HAP-1 (cell line): ENCODE measurements at places on chromosomes 11 and 22.

GRCh38 chr22:44383652-44384562 lies 71.2 kb upstream of the SHISAL1 start:
- DNase-seq: no peak

DNA sequence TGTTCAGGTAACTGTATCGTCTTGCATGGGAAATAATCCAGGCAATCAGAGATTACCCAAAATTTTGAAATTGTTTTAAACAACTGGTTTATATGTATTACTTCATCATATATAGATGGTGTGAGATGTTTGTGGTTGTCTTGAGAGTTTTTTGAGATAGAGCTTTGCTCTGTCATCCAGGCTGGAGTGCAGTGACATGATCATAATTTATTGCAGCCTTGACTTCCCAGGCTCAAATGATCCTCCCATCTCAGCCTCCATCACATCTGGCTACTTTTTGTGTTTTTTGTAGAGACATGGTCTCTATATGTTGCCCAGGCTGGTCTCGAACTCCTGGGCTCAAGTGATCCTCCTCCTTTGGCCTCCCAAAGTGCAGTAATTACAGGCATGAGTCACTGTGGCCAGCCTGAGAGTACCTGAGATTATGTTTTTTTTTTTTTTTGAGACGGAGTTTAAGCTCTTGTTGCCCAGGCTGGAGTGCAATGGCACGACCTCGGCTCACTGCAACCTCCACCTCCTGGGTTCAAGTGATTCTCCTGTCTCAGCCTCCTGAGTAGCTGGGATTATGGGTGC lies 11.5 kb downstream of the CTNND1 start:
- no peak for DNase-seq

- DNase-seq: no peak
Measured at GRCh38 chr11:92267278-92267677, 42.7 kb downstream of the FAT3 start.

- DNase-seq: no peak
Measured at GRCh38 chr22:32644252-32645100, 157.0 kb upstream of the TIMP3 start.

DNA sequence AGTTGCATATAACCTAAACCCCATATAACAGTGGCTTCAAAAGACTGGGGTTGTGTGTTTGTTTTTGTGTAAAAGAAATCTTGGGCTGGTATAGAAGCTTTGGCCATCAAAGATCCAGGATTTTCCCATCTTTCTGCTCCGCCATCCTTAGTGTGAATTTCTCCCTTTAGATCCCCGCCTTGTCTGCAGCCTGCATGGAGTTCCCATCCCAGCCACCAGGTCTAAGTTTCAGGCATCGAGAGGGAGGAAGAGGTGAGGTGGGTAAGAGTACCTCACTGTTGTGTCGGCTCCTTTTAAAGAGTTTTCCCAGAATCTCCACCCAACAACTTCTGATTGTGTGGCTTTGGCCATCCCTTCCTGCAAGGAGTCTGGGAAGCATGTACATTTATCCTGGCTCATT lies 195.5 kb upstream of the SORL1-AS1 start:
- no peak for DNase-seq

GRCh38 chr11:2375341-2375853 lies 1.7 kb upstream of the CD81 start:
- no peak for DNase-seq

DNA sequence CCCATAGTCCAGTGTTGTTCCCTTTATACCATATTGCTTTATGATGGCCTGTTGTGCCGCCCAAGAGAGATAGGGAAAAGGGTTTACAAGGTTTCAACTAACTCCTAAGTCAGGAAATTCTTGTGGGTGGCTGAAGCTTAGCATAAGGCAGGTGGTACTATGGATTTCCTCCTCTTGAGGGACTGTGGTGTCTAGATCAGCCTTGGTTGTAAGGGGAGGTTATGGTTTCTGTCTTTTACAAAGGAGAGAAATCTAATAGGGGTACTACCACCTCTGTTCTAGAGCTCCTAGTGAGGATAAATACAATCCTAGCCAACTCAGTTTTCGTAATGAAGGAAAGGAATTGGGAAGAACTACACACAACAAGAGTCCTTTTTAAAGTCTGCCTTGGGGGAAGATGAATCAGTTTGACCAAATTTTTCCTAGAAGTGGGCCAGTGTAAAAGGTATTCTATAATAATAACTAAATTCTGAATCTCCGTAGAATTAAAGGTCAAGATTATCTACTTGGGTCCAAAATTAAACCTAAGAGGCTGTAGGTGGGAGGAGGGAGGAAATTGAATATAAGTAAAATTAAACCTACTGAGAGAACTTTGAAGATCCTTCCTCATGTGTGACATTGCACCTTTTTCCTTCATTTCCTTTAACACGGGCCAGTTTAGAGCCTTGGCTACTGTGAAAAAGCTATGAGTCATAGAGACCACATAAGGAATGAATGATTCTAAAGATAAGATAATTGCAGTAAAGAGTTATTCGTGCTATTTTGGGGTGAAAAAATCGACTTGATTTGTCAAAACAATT lies 17.2 kb downstream of the DLAT start:
- no peak for DNase-seq

GRCh38 chr22:23806837-23807236 lies 20.1 kb downstream of the SMARCB1 start:
- no peak for DNase-seq

GRCh38 chr22:38460426-38460840 lies 5.4 kb upstream of the KCNJ4 start:
- DNase-seq: no peak

- peak; percentile 35 for DNase-seq
Measured at GRCh38 chr11:78085972-78086371, 6.3 kb upstream of the NDUFC2 start.

GRCh38 chr11:72373163-72373562 lies 61.2 kb downstream of the CLPB start:
- no peak for DNase-seq

DNA sequence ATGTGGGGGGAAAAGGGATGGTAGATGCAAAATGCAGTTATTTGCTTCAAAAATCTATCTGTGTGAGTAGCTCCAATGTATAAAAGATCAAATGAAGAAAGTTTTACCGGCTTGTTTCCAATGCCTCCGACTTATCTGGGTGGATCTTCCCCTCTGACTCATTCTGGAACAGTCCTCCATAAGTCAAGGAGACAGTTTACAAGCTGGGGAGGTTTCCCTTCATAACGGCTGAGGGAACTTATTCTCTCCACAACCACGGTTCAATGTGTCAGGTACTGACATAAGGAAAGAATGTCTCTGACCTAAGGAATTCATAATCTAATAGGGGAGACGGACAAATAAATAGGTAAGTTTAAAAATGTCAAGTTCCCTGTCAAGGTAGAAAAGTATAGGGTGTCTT lies 49.7 kb upstream of the BIRC3 start:
- no peak for DNase-seq

GRCh38 chr22:25021409-25021808 lies 68.9 kb downstream of the KIAA1671 start:
- no peak for DNase-seq

GRCh38 chr11:34620820-34621792 lies at the start of gene EHF:
TSS of gene EHF (plus strand) at chr11:34621093. CDS start at chr11:34642631, 21,538 bp downstream.
- no peak for DNase-seq

GRCh38 chr11:93689240-93689639 lies 27.8 kb downstream of the CEP295 start:
- DNase-seq: no peak

DNA sequence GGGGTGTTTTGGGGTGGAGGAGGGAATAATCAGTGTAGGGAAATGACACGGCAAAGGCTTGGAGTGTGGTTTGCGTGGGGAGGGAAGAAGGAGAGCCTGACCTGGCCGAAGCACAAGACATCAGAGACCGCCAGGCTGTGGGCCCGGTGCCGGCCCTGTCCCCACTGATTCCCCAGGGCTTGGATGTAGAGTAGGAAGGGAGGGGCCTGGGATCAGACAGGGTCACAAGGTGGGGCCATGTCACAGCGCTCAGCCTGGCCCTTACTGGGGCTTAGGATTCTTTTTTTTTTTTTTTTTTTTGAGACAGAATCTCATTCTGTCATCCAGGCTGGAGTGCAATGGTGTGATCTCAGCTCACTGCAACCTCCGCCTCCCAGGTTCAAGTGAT lies 9.8 kb downstream of the PICK1 start:
- no peak for DNase-seq

GRCh38 chr22:46054091-46055073 lies 77.4 kb upstream of the WNT7B start:
- DNase-seq: peak; percentile 78

DNA sequence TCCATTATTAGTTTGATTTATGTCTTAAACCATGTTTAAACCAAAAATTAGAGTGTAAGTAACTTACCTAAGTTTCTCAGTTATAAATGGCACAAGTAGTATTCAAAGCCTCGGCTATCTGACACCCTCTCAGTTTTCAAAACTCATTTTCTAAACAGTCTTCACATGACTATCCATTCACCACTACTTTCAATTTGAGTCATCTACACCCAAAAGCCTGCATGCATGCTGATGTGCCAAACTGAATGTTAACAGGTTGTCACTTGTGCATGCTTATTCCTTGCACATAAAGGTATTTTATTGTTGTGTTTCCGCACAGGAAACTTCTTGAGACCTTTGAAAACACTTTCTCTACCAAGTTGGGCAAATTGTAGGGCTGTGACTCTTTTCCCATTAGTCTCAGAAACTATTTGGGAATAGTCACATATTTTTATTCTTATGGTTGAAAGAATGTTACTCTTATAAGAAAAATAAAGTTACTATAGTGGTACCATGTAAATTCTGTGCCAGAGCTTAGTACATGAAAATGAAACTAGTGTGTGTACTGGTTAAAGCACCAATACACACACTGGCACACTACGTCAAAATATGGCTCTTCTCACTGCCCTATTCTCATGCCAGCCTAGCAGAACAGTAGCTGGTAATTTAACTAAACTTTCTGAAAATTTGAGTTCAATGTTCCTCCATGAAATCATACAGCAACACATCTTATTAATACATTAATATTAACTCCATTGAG lies 2.2 kb upstream of the OR51E2 start:
- DNase-seq: no peak

DNA sequence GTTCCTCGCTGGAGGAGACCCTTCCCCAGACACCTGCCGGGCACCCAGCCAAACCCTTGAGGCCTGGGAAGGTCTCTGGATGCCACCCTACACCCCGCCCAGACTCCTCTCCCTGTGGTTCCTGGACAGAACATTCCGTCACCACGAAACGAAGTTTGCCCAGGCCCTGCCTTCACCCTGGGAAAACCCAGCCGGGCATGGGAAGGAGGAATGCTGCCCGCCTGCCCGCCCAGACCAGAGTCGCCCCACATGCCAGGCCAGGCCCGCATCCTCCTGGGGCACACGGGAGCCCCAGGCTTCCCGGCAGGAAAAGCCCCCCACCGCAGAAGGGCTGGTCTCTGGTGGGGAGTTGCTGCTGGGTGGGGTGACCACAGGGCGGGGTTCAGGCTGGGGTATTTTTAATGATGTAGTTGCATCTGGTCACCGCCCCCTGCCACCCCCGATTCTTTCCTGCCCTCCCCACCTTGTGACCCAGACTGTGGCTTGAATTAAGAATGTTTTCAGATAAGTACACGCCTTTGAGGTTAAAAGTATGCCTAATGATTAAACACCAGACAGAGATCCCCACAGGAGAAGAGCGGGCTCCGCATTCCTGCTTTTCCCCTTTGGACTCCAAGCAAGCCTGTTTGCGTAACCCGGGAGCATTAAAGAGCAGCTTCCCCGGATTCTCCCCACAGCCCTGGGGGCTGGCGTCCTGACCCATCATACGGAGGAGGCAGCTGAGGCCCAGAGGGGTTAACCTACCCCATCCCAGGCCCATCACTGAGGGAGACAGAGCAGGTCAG lies 44.6 kb upstream of the PPARA start:
- DNase-seq: no peak

DNA sequence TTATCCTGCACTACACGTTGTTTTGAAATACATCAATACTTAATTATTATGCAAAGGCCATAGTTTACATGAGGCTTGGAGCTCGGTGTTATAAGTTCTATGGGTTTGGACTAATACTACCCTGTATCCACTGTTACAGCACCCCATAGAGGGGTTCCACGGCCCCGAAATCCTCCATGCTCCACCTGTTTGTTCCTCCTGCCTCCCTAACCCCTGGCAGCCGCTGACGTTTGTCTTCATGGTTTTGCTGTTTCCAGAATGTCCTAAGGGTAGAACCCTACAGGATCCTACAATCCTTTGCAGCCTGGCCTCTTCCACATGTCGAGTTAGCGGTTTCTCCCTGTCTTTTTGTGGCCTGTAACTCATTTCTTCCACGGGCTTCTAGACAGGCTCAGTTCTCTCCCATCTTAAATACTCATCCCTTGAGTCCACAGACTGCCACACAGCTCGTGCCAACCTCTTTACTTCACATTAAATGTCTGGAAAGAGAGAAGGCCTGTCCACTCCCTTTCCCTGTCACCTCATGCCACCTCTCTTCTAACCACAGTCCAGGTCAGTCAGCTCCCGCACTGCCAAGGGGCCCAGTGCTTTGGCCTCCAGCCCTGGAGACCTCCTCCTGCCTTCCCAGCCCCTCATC lies 42.4 kb upstream of the TH start:
- no peak for DNase-seq

GRCh38 chr22:43811777-43812148 lies 342 bp downstream of the EFCAB6 start:
- no peak for DNase-seq

DNA sequence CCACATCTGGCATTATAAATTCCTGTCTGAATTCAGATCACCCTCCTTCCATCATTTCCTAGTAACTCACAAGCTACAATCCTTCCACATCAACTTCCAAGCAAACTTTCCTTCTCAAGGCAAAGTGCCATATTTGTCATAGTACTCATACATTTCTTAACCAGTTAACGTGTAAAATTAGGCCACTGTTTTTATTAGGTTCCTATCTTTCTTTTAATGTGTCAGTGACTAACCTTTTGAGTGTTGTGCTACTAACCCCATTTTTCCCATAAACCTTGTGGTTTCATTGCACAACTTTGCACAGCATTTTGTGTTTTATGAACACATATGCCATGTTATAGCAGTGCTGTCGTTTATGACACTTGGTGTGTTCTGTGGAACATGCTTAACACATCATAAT lies 90.1 kb downstream of the KIF18A start:
- DNase-seq: no peak

GRCh38 chr11:15471895-15472799 lies 357.4 kb downstream of the INSC start:
- no peak for DNase-seq

DNA sequence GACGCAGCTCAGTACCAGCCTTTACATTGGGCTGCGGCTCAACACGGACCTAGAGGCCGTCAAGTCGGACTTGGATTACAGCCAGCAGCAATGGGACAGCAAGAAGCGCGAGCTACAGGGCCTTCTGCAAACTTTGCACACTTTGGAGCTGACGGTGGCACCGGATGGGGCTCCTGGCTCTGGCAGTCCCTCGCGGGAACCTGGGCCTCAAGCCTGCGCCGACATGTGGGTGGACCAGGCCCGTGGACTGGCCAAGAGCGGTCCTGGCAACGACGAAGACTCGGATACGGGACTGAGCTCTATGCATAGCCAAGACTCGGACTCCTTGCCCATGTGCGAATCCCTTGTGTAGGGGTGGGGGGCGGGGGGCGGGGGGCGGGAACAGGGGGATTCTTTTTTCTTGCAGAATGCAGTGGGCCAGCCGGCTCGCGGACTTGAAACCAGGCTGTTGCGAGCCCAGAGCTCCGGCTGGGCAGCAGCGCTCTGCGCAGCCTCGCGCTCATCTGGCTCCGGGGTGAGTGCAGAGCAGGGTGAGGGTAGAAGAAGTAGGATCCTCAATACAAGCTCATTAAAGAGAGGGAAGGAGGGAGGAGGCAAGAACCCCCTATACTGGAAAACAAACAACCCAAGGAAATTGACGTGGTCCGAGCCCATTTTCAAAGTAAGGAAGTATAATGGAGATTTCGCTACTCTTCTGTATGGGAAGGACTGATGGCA lies 1.8 kb downstream of the RASSF10 start:
- no peak for DNase-seq
